ENCODE measurements at places on chromosomes 1 and 21.

DNA sequence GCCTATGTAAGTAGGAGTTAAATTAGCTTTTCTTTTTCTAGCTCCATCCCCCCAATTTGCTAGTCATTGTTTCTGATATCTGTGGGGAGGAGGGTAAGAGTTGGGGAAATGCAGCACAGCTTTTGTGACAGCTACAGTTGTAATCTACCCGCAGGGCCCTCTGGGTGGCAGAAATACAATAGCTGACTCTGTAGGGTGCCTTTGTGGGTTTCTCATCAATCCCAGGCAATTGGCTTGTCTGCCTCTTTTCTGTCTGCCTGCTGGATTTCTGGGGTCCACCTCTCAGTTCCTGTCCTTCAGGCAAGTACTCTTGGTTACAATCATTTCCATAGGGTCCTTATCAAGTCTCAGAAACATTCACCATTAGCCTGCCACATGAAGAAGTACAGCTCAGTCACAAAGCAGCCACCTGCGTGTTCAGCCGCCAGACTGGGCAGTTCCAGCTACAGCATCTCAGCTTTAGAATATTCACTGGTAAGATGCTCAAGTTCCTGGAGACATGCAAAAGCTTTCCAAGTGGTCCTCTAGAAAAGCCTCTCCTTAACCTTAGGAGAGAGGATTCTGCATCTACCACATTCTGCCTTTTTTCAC, 19.2 kb upstream of the SLC44A5 start:
- DNase-seq = no peak

GRCh38 chr21:36217743-36218142, 61.1 kb downstream of the DOP1B start:
- no peak for DNase-seq

- no peak for DNase-seq
Observed at GRCh38 chr1:116033322-116033721, 57.0 kb downstream of the SLC22A15 start.

DNA sequence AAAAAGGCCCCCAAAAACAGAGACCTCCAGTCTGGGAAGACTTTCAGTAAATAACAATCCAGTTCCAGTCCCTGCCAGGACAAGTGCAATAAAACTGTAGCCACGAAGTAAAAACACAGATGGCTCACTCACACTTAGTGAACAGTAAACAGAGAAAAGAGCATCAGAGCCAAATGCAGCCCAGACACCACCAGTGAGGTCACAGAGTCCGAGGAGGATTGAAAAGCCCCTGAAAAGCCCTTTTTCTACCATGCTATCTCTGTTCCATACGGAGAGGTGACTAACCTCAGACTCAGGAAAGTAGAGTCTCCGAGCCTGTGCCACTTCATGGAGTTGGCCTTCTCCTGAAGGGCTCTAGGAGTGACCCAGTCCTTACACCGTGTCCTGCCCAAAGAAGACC, 84.5 kb downstream of the COLGALT2 start:
- DNase-seq = no peak

DNA sequence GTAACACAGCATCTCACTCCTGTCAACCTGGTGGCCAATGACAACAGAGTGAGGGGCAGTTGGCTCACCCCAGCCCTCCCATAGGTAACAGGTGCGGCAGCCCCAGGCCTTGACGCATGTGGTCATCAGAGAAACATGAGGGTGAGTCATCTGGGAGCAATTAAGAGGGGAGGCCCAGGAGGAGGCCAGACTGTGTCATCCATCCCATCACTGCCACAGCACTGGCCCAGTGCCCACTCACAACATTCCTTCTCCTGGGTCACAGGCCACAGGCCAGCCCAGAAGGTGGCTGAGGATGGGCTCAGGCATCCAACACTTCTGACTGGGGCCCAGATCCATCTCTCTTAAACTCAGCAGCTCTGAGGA, 17.1 kb downstream of the TEX35 start:
- no peak for DNase-seq

DNA sequence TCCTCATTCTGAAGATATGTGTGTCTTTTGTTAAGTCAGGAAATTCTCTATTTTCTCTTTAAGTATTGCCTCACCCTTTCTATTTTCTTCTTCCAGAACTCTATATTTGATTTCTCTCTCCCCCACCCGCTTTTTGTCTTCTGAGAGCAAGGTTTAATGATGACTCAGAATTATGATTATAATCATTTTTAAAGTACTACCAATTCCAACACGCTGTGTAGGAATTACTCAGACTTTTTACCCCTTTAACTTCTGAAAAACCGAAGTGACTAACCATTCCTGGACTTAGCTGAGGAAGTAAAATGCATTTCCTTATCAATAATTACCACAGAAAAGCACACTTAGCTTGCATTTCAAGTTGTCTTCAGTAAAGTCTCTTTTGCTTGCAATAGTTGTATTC, 20.8 kb upstream of the SCYL3 start:
- DNase-seq = no peak

DNA sequence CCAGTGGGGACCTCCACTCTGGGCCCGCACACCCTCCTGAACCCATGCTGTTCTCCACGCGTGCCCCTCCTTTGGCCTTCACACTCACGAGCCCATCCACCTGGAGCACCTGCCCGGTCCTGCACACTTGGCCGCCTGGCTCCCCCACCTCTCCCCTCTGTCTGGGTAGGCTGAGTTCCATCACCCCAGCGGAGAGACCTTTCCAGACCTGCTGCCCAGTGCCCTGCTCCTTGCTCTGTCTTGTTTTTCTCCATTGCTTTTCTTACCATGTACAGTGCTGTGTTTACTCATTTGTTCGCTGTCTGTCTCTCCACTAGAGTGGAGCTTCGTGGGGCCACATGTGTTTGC, 351.0 kb upstream of the VAMP3 start:
- no peak for DNase-seq

GRCh38 chr1:175162955-175163354, 29.6 kb downstream of the KIAA0040 start:
- no peak for DNase-seq

DNA sequence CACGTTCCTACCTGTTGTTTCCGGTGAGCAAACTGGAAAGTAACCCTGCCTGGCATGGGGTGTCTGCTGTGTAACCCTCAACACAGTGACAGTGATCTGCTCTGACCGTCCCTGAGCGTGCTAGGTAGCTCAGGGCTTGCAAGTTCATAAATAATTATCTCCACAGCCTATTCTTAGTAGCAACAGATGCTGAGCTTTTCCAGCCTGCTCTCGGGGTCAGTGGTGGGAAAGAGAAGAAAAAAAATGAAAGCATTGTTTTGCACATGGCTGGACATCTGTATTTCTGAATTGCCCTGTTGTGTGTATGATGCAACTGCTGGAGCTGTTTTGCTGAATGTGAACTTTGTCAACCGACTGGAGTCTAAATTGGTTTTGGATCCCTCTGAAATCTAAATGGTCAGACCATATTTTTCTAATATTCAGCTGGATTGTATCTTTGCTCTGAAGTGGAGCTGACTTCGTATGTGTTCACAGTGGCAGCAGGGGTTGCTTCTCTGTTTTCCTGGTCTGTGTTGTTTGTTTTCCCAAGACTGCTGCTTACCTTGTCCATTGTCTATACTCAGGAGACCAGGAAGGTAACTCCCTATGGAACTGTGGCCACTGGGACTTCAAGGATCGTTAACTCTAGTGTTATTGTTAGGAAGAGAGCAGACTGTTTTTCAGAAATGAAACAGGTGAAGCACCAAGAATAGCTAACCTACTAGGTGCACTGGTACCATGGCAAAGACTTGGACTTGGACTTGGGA, 27.0 kb downstream of the TGFB2 start:
- DNase-seq = no peak

DNA sequence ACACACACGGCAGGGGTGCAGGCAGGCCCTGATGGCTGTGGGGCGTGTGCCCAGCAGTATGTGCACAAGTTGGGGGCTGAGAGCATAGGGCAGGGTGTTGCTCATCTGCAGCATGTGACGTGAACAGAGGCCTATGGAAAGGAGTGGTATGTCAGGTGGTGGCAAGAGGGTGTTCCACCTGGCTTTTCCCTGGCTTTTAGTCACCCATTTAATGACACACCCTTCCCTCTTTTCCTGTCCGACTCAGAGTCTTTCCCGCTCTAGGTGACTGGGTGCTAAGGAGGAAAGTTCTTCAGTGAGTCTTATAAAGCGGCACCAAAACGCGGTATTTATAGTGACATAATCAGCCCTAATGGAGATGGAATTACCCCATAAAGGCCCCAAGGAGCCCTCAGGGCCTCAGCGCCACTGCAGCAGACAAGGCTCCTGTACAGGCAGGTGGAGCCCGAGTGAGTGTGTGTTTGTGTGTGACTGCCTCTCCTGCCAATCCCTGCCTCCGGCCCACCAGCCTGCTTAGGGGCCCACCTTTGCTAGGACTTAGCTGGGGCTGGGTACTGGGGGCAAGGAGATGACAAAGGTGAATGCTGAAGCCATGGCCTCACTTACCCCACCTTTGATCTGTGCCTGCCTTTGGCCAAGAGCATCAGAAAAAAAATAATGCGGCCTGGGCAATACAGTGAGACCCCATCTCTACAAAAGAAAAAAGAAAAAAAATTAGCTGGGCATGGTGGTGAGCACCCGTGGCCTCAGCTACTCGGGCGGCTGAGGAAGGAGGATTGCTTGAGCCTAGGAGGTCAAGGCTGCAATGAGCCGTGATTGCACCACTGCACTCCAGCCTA, 3.3 kb upstream of the EPHA2 start:
- DNase-seq = no peak

GRCh38 chr21:32249511-32250280, 29.2 kb downstream of the MIS18A start:
- DNase-seq = no peak

- DNase-seq = no peak
Observed at GRCh38 chr1:220894924-220895256, 15.6 kb downstream of the HLX start.

- no peak for DNase-seq
Observed at GRCh38 chr1:230824919-230825721, 43.2 kb downstream of the C1orf198 start.

- no peak for DNase-seq
Observed at GRCh38 chr1:245575710-245576109, 420.9 kb downstream of the KIF26B start.

DNA sequence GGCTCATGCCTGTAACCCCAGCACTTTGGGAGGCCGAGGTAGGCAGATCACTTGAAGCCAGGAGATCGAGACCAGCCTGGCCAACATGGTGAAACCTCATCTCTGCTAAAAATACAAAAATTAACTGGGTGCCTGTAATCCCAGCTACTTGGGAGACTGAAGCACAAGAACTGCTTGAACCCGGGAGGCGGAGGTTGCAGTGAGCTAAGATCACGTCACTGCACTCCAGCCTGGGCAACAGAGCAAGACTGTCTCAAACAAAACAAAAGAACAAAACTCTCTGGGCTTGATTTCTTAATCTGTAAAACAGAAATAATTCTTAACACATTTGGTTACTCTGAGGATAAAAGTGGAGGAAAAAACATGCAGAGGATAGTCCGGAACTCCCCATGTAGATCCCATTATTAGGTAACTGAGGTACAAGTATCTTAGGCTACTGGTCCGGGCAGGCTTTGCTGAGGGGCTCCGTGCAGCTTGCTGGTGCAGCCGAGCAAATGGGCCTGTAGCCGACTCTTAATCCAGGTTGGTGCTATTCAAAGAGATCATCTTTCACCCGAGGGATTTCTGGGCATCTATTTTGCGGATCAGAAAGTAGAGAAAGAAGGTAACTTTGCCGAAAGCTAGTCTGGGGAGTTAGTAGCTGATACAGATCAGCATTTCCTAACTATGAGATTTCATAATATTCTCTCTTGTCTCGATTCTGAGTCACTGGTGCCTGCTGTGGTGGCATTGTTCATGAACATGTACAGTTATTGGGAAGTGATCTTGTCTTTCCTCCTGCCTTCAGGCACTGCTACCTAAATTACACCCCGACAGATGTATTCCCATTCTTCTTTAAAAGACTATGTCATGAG, 56.8 kb downstream of the NFIA start:
- DNase-seq = no peak

DNA sequence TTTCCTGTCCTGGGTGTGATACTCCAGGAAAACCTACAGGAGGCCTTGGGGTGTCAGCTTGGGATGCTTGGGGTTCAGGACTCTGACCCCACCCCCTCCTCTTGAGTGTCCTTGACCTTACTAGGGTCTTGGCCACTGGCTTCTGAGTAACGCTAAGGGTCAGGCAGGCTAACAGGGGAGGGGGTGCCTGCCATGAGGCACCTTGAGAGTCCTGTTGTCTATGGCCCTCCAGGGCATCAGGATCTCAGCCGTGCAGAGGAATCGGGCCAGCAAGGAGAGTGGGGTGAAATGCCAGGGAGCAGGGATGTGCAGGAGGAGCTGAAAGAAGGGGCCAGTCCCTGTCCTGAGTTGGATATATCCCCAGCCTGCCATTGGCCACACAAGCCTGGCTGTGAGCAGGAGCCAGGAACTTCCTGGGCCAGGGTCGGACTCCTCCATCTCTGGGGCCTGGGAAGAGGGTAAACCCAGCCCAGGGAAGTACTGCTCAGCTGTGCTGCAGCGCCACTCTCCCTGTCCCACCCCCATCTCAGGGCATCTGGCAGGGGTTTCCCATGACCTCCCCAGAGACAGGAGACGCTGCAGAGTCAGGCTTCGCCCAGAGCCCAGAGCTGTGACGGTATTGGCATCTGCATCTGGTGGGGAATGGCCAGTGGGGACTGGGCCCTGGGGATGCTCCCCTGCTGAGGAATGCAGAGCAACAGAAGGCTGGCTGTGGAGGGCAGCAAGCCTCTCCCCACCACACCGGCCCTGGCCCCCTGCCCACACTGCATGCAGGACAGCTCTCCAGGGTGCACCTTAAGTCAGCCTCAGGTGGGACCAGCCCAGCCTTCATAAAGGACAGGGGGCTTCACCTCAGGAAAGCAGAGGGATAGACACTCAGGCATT, 6.3 kb downstream of the KIF21B start:
- DNase-seq = no peak

DNA sequence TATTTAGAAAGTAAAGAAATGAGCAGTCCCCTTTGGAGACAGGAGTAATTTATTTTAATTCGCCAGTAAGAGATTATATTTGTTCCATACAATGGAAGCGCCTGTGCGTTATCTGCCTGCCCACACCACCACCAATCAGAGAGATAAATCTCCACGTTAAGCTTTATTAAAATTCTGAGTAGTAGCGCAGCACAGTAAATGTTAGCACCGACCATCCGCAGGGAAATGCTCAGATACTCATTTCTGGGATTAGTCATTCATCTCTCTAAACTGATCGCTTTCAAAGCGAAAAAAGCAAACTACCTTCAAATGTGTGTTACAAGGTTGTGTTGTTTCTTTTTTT, 1.2 kb downstream of the ETS2 start:
- DNase-seq = no peak

- no peak for DNase-seq
Observed at GRCh38 chr1:96756789-96757188, 35.2 kb downstream of the PTBP2 start.

Measured in stimulated activated CD4-positive, alpha-beta T cell treated with anti-CD3 and anti-CD28 coated beads, Interleukin-12 subunit alpha, Interleukin-12 subunit beta, amount 100 ng/mL, for 48 hours (primary cell).